ENCODE measurements at places on chromosomes 7 and 10.

DNA sequence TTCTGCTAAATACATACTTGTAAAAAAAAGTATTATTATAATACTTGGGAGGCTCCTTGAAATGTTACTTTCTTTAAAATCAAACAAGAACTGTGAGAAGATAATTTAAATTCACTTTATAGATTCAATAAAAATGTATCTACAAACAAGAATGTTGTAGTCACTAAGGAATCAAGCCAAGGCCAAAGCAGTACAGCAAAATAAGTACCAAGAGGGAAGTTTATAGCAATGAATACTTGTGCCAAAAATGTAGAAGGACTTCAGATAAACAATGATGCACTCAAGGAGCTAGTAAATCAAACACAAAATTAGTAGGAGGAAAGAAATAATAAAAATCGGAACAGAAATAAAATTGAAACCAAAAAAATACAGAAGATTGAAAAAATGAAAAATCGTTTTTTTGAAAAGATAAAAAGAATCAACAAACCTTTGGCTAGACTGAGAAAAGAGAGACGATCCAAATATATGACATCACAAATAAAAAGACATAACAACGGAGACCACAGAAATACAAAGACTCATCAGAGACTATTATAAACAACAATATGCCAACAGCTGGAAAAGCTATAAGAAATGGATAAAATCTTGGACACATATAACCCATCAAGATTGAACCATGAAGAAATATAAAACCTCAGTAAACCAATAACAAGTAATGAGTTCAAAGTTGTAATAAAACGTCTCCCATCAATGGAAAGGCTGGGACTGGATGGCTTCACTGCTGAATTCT, 286.0 kb upstream of the TMEM229A start:
- no peak for DNase-seq

DNA sequence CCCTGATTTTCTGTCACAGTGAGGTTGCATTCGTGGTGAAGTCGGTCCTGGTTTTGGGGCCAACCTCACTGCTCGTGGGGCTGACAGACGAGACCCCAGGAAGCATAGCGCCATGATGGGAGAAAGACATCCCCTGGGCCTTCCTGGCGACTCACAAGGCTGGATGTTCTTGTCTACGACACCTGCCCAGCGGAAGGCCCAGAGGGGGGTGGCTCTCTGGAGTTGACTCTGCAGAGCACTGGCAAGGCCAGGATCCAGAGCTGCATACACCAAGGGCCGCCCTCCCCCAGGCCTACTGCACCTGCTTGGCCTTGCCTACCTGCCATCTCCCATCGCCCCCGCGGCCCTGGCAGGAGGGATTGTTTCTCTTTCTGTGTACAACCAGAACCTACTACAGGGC, 608.9 kb downstream of the PTPRN2 start:
- no peak for DNase-seq

GRCh38 chr7:31910191-31910590, 160.0 kb downstream of the PDE1C start:
- no peak for DNase-seq

DNA sequence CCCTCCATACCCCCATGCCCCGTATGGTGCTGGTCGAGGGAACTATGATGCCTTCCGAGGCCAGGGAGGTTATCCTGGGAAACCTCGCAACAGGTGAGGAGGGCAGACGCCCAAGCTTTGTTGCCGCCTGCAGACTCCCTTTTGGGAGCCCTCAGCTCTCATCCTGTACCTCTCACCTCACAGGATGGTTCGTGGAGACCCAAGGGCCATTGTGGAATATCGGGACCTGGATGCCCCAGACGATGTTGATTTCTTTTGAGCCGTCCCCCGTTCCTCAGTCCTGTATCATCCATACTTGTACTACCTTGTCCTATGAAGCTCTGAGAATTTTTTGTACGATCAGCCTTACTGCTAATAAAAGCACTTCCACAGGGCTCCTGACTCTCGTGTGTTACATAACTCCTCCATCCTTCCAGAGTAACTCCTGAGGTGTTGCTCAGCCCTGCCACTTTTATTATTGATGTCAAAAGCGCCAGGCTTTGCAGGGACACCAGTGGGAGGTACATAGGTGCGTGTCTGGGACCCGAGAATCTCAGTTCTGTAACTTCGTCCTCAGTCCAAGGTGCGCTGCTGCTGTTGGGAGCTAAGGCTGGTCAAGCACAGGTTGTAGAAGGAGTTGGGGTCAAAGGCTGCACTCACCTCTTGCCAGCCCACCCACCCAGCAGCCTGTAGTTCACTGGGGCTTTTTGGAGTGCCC, 1.1 kb downstream of the UFSP1 start:
- DNase-seq, result no peak

GRCh38 chr10:5447611-5448071, 35.3 kb downstream of the NET1 start:
- DNase-seq, result no peak

- DNase-seq, result no peak
These were observed 23.9 kb upstream of the PPP1R17 start for GRCh38 chr7:31663072-31663471.

DNA sequence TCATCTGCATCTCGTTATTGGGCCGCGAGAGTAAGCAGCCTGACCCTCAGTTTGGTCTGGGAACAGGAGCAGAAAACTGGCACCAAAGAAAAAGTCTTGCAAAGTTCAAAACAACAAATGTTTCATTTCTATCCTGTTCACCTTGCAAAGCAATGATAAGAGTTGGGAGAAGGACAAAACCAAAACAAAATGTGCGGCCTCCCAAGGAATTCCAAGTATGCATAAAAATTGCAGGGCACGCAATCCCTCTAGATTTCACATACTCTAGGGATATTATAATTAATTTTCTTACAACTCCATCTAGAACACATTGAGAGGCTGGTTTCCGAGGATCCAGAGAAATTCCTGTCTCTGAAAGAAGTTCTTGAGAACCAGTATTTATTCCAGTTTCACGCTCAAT, 20.1 kb downstream of the CHUK start:
- no peak for DNase-seq

GRCh38 chr7:74544706-74545469, 91.2 kb downstream of the GTF2IRD1 start:
- no peak for DNase-seq

DNA sequence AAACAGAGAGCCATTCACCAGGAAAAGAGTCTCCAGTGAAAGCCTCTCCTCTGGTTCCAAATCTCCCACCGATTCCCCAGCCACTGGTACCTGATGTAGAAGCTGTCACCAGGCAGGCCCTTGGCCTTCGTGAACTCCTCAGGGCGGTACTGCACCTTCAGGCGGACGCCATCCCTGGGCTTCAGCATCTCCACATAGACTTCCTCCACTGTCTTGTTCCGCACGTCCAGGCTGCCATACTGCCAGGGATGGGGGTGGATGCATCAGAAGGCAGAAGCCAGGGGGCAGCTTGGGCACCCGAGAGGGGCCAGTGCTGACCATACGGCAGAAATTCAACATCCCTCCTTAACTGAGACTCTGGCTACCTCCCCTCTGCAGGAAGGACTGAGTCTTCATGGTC, 118.8 kb downstream of the DLG5 start:
- no peak for DNase-seq

DNA sequence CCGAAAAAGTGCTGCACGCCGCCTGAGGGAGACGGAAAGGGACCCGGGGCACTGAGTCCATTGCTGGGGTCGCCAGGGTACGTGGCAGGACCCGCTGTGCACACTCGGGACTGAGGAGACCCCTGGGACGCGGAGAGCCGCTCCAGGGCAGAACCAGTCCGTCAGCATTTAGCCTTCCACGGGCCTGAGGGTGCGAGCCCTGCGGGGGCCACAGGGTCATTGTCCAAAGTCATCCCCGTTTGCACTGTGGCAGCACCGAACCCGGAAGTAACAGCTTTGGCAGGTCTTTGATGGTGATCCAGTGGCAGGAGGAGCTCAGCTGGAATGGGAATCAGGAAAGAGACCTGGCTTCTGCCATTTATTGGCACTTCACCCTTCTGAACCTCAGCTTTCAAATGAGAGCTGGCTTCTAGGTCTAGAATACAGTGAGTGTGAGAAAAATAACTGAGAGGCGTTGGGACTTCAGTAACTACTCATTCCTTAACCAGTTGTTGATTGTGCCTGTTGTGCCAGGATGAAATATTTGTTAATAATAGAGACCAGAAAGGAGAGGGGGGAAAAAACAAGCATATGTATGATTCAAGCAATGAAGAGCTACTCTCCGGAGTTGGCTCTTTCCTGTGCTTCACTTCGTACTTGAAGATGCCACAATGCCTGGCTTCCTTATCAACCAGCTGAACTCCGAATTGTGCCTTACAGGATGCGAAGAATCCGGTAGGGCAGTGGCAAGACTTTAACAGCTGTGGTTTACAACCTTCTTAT, 811 bp upstream of the ARHGAP12 start:
- DNase-seq, result no peak

DNA sequence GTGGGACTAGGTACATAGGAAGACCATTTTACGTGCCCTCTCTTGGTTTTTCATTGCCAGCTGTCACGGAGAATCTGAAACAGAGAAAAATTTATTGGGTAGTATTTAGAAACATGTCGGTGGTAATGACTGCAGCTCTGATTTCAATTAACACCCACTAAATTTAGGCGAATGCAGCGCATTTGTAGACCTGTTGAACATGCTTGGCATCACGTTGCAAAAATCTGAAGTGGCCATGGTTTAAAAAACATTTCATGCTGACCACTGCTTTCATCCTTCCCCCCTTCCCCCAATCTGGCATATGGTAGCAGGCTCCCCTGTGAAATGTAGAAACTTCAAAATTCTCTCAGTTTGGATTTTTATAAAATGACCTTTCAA, 34.0 kb downstream of the LRMDA start:
- DNase-seq, result no peak

DNA sequence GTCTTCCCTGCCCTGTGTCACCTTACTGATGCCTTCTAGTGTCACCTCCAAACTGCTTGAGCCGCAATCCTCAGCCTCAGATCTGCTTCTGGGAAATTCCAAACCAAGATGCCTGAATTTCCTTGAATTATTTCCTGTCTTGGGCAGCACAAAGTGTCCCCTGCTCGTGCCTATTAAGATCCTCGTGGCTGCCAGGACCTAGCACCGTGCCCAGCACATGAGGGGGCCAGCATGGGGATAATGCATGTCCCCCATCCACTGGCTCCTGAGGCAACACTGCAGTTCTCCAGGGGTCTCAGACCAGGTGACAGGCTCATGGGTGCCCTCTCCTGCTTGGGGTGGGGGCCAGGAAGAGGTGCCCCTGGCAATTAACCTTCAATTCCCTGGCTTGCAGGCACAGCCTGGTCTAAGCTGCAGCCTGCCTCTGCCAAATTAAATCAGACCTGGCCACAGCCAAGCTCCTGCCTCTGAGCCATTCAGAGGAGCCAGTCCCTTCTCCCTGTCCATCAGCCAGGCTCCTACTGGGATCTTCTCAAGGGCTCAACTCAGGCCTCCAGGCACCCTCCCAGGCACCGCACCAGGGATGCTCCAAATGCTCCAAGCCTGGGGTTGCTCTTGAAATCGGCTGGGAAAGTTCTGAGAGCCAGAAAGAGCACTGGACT, 146.6 kb downstream of the SH3PXD2A start:
- DNase-seq, result no peak

Data from activated naive CD4-positive, alpha-beta T cell (primary cell).